ENCODE measurements at places on chromosomes 11 and 22.

DNA sequence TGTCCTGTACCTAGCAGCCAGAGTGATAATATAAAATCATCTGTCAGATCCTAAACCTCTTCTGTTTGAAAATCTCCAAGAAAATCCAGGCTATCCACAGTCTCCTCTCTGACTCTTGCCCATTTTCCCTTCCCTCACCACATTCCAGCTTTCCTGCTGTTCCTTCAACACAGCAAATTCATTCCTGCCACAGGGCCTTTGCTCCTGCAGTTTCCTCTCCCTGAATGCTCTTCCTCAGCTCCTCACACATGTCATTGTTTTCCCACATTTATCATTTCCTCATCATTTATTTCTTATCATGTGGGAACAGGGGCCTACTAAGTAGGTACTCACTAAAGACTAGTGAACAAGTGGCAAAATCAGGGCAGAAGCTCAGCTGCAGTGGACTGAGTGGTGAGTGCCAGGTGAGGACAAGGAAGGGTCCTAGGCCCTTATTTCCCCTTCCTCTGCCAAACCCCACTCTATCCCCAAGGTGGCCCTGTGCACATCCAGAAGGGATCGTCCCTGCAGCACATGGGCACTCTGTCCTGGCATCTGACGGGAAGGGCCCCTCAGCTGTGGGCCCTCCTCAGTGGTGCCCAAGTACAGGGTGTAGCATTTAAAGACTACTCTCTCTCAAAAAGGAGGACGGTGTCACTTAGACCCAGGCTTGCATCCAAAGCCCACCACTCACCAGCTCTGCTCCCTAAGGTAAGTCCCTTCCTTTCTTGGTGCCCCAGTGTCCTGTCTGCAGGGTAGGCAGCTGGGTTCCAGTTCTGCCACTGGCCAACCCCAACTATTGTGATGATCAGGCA, 2.0 kb downstream of the LRRC32 start:
- DNase-seq: no peak

GRCh38 chr11:114262681-114263512, 33.3 kb upstream of the NNMT start:
- DNase-seq: no peak

DNA sequence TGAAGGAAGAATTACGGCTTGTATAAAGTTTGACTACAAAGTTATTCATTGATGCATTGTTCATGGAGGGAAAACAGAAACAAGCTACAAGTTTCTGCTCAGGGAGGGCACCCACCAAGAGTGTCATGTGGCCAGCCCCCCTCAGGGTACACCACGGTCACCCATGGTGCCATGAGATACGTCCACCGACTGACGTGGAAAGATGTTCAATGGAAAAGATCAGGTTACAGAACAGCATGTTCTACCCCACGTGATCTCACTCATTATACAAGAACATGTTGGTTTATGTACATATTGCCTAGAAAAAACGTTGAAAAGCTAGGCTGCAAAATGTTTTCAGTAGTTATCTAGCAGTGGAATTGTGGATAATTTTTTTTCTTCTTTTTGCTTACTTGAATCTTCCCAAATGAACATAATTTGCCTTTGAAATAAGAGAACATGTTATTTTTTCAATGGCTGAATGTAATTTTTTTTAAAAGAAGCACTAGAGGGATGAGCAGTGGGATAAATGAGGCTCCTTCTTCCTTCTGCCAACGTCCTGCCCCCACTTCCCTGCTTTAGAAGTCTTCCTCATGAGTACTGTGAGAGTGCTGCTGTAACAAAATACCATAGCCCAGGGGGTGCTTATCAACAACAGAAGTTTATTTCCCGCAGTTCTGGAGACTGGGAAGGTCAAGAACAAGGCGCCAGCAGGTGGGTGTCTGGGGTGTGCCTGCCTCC, 22.5 kb downstream of the RCN1 start:
- no peak for DNase-seq

- DNase-seq: no peak
Observed at GRCh38 chr11:102007567-102008437, 39.4 kb upstream of the CFAP300 start.

DNA sequence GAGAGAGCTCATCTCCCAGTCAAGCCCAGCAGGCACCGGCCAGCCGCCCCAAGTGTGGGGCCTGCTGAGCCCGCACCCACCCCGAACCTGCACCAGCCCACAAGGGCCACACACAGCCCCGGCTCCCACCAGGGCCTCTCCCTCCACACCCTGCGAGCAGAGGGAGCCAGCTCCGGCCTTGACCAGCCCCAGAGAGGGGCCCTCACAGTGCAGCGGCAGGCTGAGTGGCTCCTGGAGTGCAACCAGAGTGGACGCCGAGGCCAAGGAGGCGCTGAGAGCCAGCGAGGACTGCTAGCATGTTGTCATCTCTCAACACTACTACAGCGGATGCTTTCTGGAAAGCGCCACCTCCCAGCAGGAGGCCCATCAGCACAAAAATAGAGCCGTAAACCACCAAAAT, 10.9 kb downstream of the DEFB108B start:
- no peak for DNase-seq

GRCh38 chr22:31162015-31162765, 2.2 kb downstream of the RNF185 start:
- no peak for DNase-seq

DNA sequence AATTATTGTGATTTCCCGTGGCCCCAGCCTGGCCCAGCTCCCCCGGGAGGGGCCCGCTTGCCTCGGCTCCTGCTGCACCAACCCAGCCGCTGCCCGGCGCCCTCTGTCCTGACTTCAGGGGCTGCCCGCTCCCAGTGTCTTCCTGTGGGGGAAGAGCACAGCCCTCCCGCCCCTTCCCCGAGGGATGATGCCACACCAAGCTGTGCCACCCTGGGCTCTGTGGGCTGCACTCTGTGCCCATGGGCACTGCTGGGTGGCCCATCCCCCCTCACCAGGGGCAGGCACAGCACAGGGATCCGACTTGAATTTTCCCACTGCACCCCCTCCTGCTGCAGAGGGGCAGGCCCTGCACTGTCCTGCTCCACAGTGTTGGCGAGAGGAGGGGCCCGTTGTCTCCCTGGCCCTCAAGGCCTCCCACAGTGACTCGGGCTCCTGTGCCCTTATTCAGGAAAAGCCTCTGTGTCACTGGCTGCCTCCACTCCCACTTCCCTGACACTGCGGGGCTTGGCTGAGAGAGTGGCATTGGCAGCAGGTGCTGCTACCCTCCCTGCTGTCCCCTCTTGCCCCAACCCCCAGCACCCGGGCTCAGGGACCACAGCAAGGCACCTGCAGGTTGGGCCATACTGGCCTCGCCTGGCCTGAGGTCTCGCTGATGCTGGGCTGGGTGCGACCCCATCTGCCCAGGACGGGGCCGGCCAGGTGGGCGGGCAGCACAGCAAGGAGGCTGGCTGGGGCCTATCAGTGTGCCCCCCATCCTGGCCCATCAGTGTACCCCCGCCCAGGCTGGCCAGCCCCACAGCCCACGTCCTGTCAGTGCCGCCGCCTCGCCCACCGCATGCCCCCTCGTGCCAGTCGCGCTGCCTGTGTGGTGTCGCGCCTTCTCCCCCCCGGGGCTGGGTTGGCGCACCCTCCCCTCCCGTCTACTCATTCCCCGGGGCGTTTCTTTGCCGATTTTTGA, 3.3 kb upstream of the ANKRD13D start:
- DNase-seq: no peak

DNA sequence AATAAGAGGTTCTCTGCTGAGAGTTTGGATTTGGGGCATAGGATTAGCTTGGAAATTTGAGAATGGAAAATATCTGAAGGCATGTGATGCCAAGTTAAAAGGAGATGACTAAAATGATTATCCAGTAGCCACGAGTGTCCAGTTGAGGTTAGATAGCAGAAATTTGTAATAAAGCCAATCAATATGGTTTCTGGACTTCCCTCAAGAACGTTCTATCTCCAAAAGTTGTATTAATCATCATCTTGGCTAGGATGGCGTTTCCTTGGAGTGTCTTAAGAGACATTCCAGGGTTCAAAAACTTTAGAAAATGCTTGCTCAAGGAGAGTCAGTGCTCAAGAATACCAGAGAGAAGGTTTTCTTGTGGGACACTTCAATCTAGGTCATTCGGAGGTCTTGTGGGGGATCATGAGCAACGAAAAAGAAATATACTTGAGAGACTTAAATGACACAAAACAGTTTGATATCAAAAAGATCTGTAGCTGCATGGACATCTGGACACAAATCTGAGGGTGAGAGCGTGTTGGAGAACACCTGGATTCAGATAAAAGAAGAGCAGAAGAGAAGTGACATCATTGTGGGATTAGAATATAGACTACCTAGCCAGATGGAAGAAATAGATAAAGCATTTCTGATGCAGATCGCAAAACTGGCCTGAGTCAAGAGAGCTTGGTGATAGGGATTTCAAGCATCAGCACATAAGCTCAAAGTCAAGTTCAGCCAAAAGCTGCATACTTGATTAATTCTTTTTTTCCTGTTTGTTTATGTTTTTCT, 97.7 kb downstream of the ARFGAP2 start:
- DNase-seq: no peak
